Memory B cell (primary cell): ENCODE measurements at places on chromosomes 6 and 20.

GRCh38 chr6:53822401-53823125 lies 27.8 kb downstream of the LRRC1 start:
- DNase-seq, result no peak

DNA sequence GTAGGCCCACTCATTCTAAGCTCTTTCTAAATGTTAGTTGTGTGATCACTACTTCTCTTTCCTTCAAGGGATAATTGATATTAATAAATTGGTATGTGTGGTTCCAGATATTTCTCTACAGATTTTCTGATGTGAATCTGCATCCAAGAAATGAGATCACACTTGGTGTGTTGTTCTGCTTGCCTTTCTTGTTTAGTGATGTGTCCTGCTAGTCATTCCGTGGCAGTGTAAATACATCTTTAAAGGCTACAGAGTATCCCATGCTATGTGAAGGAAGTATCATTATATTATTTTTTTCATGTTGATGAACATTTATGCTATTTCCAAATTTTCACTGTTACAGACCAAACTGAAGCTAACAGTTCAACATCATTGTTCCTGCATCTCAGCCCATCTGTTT lies 13.2 kb downstream of the CDH26 start:
- no peak for DNase-seq

GRCh38 chr20:55394592-55394991 lies 610.7 kb downstream of the CBLN4 start:
- DNase-seq, result no peak

- no peak for DNase-seq
Measured at GRCh38 chr6:14110001-14110818, 7.4 kb upstream of the CD83 start.

DNA sequence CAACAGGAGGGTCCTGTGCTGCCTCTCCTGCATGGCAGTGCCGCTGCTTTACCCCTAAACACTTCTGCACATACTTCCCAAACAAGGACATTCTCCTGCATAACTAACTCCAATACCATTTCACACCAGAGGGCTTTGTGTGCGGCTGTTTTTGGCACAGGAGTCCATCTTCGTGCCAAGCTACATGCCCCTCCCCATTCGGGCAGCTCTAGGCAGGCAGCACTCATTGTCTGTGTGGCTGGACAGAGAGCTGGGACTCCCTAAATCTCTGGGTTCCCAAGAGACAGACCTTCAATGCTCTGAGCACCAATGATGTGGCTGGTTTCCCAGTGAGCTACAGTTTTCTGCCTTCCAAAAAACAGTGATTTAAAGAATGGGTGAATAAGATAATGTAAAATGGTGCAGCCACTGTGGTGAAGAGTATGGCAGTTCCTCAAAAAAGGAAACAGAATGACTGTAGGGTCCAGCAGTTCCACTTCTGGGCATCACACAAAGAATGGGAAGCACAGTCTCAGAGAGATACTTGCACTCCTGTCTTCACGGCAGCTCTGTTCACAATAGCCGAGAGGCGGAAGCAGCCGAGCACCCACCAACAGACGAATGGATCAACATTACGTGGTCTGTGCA lies 80.3 kb upstream of the DUSP22 start:
- no peak for DNase-seq

- DNase-seq, result no peak
Measured at GRCh38 chr6:19478992-19479391, 358.2 kb upstream of the ID4 start.

GRCh38 chr20:49915380-49916145 lies at the start of gene SPATA2:
Gene SPATA2, minus strand, starts transcription at chr20:49915529. Its CDS starts 7,039 bp downstream, at chr20:49908490.
- DNase-seq, result peak; percentile 99

DNA sequence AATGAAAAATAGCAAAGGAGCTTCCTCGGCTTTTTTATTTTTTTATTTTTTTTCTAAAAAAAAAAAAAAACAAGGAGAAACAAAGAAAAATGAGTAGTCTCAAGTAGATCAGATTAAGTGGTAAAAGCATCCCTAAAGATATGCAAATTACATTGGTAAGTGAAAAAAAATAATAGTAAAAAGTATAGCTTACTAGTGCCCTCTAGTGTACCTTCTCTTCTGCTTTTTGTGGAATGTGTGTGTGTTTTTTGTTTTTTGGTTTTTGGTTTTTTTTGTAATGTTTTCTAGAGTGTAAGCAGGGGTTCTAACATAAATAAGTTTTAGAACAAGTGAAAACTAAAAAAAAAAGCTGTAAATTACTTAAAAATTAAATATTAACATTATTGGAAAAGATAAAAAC lies 1062.0 kb downstream of the HACE1 start:
- DNase-seq, result no peak

GRCh38 chr20:63178889-63179686 lies 36.8 kb downstream of the YTHDF1 start:
- DNase-seq, result peak; percentile 69

GRCh38 chr6:28251661-28252008 lies 434 bp downstream of the ZKSCAN4 start:
- DNase-seq, result no peak

- no peak for DNase-seq
Measured at GRCh38 chr6:84688141-84688873, 76.1 kb downstream of the TBX18 start.

DNA sequence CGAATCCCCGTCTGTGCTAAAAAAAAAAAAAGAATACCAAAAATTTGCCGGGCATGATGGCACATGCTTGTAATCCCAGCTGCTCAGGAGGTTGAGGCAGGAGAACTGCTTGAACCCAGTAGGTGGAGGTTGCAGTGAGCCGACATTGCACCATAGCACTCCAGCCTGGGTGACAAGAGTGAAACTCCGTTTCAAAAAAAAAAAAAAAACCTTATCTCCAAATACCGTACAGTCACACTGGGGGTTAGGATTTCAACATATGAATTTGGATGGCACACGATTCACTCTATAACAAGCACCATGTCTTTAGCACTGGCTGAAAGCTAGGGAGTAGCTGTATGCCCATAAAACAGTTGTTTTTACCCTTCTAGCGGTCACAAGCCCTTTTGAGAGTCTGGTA lies 3.8 kb downstream of the SMIM13 start:
- DNase-seq, result no peak

GRCh38 chr20:58094698-58095097 lies 133.8 kb downstream of the ANKRD60 start:
- no peak for DNase-seq

- DNase-seq, result no peak
Measured at GRCh38 chr6:111447051-111447450, 36.0 kb downstream of the REV3L start.

DNA sequence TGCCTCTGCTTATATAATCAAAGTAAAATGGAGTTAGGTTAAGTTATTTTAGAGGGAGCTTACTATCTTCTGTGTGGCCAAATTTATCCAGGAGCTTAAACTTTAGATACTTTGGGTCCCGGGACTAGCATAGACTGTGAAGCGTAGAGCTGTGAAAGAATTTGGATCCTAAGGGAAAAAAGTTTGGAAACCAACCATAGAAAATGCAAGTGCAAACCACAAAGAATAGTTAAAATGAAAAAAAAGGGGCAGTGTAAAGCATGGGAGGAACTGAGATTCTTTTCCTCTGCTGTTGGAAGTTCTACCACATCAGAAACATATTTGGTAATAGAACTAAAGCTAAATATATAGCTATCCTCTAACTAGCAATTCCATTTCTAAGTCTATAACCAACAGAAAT lies 232.2 kb upstream of the FLRT3 start:
- no peak for DNase-seq

DNA sequence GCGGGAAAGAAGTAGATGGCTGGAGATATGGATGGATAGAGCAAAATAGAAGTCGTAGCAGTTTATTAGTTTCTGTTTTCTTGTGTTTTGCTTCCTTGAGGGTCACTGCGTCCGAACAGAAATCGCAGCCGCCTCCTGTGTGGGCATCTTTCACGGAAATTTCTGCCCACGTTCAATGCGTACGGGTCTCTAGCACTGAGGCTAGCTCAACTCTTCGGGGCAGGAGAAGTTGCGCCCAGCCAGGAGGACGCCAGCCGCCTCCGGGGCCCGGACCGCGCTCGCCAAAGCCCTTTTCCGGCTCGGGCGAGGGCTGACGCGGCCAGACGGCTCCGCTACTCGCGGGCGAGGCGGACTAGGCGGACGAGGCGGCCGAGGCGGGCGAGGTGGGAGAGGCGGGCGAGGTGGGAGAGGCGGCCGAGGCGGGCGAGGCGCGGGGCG lies 814 bp downstream of the TFAP2B start:
- DNase-seq, result no peak

GRCh38 chr20:38175304-38176180 lies 10.5 kb upstream of the TGM2 start:
- DNase-seq, result no peak

DNA sequence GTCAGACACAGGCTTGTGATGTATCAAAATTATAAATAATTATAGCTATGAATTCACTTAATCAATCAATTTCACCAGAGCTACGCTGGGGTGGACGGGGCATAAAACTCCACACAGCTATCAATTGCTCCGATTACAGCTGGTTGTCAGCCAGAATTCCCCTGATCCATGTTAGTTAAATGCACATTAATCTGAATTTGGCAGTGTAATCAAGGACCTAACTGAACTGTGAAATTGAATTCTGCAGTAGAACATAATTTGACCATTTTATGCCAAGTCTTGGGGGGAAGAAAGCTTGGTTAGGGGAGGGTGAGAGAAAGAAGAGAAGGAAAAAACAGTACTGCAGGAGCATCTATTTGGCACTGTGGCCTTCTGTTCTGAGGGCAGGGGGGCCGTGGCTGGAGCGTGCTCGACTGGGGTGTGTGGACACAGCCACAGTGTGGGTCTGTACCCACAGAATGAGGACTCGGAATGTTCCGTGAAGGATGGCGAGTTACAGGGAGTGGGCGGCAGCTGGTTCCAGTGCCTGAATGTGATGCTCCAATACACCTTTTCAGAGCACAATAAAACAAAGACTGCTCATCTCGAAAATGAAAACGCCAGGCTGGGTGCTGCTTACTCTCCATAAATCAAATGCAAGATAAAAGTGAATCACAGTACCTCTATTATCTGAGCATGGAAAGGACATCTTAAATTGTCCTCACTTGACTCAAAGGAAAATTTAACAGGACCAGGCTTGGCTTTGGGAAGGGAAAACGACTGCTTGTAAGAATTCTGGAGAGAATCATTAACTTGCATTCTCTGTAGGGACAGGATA lies 59.2 kb downstream of the LAMP5 start:
- DNase-seq, result no peak

DNA sequence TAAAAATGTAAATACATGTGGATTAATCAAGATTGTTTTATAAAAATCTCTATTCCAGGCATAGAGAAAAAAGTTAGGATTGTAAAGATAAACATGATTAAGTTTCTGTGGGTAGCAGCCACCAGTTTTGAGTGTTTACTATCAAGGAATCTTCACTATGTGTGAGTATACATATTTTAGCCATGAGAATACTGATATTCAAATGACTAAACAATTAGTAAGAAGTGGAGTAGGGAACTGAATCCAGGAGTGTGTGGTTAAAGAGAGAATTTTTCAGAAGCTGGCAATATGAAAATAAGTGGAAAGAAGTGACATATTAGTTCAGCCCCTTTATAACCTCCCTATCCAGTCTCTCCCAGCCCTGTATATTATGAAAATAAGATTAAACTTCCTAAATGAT lies 10.3 kb downstream of the ELOVL2 start:
- DNase-seq, result no peak

DNA sequence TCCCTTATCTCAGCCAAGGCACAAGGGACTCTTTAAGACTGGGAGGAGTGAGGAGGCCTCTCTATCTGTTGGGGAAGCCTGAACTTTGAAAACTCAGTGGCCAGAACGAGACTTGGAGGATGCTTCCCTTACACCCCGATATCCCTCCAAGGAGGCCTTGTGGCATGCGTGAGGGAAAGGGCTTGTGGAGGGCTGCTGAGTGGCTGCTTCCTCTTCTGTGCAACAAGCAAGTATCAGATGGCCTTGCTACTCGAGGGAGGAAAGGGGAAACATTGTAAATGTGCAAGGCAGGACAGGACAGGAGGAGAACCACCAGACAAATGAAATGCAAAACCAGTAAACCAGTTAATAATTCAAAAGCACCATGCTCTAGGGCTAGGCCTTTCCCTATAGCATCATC lies 306.5 kb upstream of the MAP3K7 start:
- DNase-seq, result no peak

GRCh38 chr6:19394687-19395086 lies 442.5 kb upstream of the ID4 start:
- no peak for DNase-seq

DNA sequence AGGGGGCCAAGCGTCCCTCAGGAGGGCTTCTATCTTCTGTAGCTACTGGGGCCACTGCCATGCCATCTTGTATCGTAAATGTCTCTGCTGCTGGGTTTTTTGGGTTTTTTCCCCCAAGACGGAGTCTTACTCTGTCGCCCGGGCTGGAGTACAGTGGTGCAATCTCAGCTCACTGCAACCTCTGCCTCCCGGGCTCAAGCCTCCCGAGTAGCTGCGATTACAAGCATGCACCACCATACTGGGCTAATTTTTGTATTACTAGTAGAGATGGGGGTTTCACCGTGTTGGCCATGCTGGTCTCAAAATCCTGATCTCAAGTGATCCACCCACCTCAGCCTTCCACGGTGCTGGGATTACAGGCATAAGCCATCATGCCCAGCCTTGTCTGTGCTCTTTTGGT lies 111.3 kb upstream of the LOC128125822 start:
- no peak for DNase-seq

GRCh38 chr6:12333128-12333527 lies 43.0 kb downstream of the EDN1 start:
- no peak for DNase-seq

DNA sequence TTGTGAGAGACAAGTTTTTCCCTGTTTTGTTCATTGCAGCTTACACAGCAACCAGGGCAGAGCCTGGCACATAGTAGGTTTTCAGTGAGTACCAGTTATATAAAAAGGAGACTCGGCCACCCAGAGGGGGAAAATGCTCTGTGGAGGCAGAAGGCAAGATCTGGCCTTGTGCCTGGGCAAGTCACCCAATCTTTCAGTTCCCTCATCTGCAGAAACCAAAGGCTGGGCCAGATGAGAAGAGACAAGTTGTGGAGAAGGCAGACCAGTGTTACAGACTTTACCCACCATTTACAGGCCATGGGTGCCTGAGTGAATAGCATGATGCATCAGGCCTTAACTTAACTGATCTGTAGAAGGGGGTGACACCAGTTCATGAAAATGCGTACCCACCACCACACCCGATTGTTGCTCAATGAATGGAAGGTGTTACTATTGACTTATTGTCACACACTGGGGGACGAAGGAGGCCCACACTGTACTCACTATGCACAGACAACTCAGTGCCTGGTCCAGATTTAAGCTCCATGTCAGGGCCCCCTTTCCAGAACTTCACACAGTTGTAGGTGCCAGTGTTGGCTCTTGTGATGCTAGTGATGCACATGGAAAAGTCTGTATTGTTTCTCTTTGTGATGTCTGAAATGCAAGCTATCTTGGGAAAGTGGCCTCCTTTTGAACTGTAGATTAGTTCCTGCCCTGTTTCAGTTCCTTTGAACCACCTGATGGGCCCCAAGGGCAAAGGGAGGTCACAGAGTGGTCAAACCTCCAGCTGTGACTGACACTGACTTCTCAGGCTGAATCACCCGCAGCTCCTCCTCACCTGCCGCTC lies 64.3 kb upstream of the SIRPG start:
- DNase-seq, result no peak

- no peak for DNase-seq
Measured at GRCh38 chr6:150084426-150084825, 15.5 kb upstream of the ULBP3 start.
